ENCODE measurements at places on chromosomes 5 and 9.
A peak's percentile ranks its signal among the peaks of the same experiment; 100 is the strongest.

GRCh38 chr9:107141967-107142366 lies 141.1 kb upstream of the RAD23B start:
- DNase-seq: peak; percentile 27

GRCh38 chr5:122967085-122967484 lies 69.4 kb downstream of the PPIC start:
- no peak for DNase-seq

DNA sequence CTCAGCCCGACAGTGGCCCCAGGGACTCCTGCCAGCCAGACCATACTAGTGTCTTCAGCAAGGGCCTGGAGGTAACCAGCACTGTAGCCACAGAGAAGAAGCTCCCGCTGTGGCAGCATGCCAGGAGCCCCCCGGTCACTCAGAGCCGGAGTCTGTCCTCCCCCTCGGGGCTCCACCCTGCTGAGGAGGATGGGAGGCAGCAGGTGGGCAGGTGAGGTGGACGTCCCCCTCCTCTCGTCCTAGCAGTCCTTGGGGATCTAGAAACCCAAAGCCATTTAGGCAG lies 28.0 kb upstream of the LRRC14B start:
- DNase-seq: no peak

DNA sequence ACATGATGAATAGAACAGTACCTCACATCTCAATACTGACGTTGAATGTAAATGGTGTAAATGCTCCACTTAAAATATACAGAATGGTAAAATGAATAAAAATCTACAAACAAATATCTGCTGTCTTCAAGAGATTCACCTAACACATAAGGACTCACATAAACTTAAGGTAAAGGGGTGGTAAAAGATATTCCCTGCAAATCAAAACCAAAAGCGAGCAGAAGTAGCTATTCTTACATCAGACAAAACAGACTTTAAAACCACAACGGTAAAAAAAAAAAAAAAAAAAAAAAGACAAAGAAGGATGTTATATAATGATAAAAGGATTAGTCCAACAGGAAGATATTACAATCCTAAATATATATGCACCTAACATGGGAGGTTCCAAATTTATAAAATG lies 214.0 kb upstream of the MAST4 start:
- no peak for DNase-seq

DNA sequence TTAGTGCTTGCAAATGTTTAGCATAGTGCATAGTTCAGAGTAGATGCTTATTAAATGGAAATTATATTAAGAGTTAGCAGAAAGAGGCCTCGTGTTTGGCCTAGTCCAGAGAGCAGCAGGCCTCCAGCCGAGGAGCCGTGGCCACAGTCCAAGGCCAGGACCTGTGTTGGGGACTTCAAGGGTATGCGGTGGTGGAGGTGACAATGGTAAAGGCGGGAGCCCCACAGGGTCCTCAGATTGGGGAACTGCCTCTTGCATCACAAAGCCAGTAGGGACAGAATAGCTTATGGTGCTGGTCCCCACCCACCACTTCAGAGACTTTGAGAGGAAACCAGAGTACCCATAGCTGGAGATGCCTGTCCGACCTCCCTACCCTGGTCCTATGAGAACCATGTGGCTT lies 554.6 kb upstream of the RIOK2 start:
- no peak for DNase-seq

DNA sequence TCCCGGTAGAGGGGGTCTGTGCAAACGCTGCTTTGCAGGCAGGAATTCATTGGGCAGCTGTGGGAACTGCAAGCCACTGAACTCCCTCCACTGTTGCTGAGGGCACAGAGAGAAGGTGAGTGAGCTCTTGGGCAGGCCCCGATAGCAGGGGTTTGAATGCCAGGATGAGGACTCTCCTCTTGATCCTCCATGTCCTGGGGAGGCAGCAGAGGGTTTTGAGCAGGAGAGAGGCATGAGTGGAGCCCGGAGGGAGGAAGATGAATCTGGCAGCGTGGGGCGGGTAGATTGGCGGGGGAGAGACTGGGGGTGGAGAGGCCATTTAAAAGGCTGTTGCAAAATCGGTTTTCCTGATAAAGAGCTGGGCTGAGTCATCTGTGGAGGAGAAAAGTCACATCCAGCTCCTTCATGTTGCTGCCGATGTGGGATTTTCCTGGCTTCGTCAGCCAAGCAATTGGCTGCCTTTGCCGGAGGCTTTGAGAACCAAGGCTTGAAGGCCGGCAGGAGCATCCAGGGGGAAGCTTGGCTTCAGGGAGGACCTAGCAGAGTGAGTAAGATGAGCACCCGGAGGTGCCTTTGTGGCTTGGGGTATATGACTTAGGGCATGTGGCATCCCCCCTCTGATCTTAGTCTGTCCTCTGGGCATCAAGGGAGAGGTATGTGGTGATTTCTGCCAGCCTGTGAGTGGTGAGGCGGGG lies at the start of gene SYNPO:
Gene SYNPO (plus strand): TSS at position 350 of the 695 bp plus-strand sequence. CDS start 7,616 bp downstream, outside the sequence.
- no peak for DNase-seq

- DNase-seq: peak; percentile 82
Measured at GRCh38 chr9:131253891-131254491, 22.3 kb downstream of the FAM78A start.

DNA sequence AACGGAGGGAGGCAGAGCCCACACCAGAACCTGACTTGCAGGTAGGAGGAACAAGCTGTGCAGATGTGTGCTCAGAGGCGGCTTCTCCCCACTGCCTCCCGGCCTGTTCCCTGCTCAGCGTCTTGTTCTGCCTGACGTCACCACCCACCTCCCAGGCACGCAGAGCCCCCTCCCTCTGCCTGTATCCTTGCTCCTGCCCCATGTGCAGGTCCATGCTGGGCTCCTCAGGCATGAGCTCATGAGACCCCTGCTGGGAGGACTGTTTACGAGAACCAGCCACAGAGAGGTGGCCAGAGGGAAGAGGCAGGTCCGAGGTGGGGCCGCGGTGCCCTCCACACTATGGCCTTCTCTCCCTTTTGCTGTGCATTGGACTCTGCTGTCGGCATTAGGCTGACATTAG lies 45.5 kb downstream of the SLC6A3 start:
- no peak for DNase-seq

DNA sequence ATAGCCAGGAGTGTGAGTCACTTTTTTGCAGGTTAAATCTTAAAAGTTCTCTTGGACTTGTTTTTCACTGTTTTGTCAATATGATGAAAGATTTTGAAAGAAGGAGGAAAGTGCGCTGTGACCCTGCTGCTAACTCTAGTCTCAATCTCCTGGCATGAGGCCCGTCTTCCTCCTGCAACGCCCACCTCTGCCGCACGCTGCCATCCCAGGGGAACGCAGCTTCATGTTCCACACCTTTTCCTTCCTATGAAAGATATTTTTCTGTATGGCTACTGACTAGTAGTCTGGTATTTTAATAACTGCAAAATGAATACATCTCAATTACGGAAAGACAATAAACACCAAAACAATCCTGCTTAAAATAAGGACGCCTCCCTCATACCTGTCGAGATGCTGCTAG lies 8.3 kb downstream of the PPIC start:
- no peak for DNase-seq

GRCh38 chr5:78638423-78638822 lies 10.1 kb downstream of the LHFPL2 start:
- no peak for DNase-seq

- no peak for DNase-seq
Measured at GRCh38 chr9:21615446-21615845, 133.3 kb upstream of the IFNE start.

GRCh38 chr5:9405196-9405754 lies 140.6 kb downstream of the SEMA5A start:
- DNase-seq: no peak

DNA sequence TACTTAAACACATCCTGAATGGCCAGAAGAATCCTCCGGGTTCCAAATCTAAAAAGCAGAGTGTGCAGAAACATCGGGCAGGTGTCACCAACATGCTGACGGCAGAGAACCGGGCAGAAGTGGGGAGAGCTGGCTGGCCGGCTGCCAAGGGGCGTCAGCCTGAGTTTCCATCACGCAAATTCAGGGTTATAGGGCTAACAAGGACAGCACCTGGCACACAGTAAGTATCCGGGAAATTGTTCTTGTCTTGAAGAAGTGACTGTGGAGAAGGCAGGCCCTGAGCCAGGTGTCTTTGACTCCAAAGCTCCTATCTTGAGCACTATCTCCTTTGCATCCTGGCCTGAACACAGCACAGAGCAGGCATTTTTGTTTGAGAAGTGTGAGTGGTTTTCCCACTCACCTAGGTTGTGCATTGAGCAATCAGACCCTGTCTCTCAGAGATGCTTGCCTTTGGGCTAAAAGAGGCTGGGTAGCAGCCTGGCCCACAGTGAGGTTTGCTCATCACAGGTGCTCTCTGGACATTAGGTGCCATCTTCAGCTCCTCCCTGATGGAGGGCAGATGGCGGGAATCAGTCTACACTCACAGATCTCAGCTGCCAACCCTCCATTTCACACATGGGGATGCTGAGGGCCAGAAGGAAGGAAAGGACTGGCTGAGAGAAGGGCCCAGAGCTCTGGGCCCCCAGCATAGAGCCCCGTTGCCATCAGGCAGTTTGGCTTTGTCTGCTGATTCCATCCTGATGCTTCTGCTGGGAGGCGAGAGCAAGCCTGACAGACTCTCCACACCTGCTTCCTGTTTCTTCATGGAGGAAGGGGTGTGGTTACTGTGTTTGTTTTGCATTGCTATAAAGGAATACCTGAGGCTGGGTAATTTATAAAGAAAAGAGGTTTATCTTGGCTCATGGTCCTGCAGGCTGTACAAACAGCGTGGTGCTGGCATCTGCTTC lies 52.8 kb downstream of the WHRN start:
- DNase-seq: peak; percentile 84

DNA sequence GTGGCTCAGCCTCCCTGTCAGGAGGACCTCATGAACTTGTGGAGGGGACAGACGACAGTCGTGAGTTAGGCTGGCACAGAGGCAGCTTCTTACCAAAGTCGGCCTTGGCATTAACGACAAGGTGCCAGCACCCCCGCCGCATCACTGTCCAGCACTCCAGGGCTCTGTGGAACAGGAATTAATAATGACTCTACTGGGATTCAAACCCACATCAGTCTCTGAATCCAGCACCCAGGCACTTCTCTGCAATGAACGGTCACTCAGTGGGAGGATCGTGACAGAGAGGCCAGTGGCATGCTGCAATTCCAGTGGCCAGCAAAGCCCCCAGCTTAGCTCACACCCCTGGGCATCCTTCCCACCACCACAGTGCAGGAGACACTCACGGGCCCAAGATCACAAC lies 263.3 kb upstream of the ADAMTS16 start:
- no peak for DNase-seq

DNA sequence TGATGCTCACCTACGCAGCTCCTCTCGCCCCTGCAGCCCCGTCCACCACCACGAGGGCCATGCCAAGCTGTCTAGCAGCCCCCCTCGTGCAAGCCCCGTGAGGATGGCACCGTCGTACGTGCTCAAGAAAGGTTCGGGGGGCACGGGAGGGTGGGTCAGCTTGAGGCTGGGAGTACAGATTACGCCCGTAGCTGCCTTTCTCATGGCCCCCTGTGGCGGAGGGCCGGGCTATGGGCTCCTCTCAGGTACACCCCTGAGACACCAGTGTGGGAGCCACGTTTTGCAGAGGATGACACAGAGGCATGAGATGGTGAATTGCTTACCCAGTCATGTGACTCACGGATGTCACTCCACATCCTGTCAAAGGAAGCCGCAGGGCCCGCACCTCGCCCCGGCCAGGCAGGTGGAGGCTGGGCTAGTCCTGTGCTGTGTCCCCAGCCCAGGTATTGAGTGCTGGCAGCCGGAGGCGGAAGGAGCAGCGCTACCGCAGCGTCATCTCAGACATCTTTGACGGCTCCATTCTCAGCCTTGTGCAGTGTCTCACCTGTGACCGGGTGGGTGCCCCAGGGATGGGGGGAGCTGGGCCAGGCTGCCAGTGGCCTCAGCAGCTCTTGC lies 33.7 kb downstream of the USP20 start:
- DNase-seq: no peak

DNA sequence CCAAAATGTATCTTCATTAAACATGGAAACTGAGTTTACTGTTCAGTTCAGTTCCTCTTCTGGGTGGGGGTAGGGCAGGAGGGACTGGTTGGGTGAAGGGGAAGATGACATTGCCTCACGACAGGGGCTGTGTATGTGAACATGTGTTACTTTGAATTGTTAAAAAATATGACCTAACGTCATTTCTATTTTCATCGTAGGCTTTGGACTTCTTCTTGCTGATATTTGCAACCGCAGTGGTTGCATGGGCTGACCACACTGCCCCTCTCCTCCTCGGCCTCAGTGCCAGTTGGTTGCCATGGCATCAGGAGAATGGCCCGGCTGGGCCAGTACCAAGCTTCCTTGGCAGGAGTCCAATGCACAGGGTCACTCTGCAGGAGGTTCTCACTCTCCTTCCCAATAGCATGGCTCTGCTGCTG lies 41.5 kb downstream of the HACD4 start:
- DNase-seq: no peak

DNA sequence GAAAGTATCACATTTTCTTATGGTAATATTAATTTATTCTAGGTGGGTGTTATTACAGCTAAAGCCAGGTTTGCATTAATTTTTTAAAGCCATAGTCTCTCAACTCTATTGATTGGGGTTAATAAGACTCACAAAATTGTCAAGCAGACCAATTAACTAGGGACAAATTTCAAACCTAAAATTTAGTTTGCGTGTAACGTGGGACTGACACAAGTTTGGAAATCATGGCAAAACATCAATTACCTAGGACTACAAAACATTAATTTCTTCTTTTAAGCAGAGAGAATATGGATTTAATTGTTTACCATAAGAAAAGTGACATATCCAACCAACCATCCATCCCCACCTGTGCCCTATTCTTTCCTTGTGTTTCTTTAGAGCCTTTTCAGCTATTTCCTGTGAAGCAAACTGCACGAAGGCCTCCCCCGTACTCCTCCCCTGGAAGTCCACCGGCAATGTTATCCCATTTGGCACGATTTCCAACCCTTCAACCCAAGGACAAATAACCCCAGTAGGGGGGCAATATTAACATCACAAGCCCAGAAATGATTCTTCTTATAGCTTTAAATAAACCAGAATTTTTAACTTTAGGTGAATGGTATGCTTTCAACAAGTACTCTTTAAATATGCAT lies 4.4 kb downstream of the HNRNPH1 start:
- DNase-seq: no peak

DNA sequence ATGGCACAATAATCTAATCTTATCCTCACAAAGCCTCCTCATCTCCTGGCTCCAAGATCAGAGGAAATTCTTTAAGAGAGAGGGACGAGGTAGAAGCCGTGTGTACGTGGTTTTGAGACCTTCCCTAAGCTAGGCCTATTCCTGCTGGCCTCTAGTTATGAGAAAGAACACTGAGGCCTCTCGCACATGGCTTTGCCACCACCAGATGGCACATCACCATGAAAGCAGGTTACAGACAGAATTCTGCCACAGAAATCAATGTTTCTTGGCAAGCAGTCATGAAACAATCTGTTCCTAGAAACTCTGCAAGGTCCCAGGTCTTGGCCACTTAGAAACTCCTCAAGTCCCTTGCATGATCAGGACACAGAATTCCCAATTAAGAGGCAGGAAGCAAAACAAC lies 268.2 kb upstream of the TAS2R1 start:
- peak; percentile 51 for DNase-seq

GRCh38 chr5:32539981-32540845 lies 45.1 kb upstream of the SUB1 start:
- DNase-seq: peak; percentile 27

GRCh38 chr5:128228521-128228920 lies 145.0 kb downstream of the SLC12A2 start:
- no peak for DNase-seq

Data from NAMALWA (cell line).